ENCODE measurements at places on chromosomes 6 and 20.

GRCh38 chr6:63792736-63793464 lies 157.3 kb downstream of the PHF3 start:
- DNase-seq, result no peak

GRCh38 chr6:36947570-36948351 lies 6.8 kb upstream of the PI16 start:
- DNase-seq, result no peak

DNA sequence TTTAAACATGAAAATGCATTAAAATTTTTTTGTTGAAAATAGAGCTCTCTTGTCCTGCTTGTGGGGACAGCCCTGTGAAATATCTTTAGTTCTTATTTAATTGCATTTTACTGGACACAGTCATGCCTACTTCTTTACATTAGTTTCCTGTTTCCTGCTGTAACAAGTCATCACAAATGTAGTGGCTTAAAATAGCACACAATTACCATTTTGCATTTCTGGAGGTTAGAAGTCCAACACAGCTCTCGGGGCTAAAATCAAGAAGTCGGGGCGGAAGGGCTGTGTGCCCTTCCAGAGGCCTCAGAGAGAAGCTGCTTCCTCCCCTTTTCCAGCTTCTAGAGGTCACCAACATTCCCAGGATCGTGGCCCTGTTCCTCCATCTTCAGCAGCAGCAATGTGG lies 29.4 kb downstream of the PNLDC1 start:
- DNase-seq, result no peak

DNA sequence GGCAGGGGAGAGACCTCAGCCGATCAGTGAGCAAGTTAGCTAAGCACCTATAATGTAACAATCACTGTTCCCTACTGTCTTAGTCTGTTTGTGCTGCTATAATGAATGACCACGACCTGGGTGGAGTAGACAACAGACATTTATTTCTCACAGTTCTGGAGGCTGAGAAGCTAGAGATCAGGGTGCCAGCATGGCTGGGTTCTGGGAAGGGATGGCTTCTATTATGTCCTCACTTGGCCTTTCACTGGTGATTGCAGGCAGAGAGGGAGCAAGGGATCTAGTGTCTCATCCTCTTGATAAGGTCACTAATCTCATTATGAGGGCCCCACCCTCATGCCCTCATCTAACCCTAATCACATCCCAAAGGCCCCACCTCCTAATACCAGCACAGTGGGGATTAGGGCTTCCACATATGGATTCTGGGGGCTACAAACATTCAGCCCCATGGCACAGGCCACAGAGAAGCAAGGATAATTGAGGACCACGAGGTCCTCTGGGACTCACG lies 162.5 kb downstream of the CD83 start:
- no peak for DNase-seq

DNA sequence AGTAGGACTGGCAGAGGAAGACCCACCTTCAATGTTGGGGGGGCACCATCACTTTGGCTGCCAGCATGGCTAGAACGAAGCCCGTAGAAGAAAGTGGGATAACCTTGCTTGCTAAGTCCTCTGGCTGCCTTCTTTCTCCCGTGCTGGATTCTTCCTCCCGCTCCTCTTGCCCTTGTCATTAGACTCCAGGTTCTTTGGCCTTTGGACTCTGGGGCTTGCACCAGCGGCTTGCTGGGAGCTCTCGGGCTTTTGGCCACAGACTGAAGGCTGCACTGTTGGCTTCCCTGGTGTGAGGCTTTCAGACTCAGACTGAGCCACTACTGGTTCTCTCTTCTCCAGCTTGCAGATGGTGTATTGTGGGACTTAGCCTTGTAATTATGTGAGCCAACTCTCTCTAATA lies 28.2 kb downstream of the GSTA2 start:
- no peak for DNase-seq

GRCh38 chr6:40331545-40331944 lies 255.6 kb downstream of the LRFN2 start:
- DNase-seq, result no peak

DNA sequence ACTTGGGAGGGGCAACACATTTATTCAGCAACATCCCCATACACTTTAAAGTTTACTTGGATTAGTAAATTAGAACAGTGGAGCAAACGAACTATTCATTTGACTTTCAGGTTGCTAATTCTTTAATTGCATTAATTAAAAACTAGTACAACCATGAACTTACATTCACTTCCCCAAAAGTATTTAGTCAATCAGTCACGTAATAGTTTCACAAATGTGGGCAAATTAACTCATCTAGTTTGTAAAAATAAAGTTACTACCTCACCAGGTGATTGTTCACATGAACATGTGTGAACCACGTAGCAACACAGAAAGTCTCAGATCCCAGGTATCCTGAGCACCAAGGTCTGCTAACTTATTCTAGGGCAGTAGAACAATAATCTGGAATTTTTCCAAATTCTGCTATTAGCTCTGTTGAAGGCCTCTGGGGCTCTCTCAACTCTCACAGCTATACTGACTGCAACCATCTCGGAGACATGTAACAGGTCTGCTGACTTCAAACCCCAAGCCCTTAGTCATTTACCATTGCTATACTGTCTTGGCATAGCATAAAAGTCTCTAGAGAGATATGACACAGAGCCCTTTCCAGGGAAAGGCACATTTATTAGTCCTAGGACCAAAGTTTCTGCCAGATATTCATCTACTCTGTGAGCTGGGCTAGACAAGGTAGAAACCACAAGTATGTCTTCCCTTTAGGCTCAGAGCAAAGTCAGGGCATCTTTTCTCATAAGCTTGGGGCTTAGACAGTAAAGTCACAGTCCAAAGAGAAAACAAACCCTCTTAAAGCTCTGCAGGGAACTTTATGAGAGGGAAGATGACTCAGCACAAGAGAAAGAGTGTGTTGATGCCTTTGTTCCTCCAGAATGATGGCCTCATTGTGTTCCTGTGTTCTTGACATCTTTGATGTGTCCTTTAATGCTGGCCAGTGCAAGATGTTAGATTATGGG lies 50.9 kb upstream of the CCDC28A start:
- DNase-seq, result peak; percentile 83

GRCh38 chr20:54570561-54570960 lies 95.2 kb downstream of the DOK5 start:
- no peak for DNase-seq

DNA sequence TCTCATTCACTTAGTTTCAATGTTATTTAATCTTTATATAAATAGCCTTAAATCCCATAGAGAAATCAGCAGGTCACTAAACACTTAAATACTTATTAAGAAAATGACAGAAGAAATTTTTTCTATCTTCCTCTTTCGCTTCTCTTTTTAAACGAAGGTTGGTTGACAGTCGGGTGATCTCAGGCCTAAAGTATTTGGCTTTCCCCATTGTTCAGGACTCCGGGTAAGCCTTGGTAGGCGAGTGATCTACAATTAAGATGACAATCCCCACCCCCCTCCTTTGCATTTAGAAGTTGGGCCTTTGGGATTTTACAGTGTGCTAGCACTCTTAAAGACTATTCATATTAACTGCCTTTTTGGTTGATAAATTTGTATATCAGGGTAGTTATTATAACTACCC lies 19.7 kb upstream of the UTRN start:
- DNase-seq, result no peak

GRCh38 chr20:10171864-10172751 lies 46.5 kb upstream of the SNAP25 start:
- DNase-seq, result peak; percentile 60

- DNase-seq, result no peak
Measured at GRCh38 chr6:63804381-63804956, 168.9 kb downstream of the PHF3 start.

GRCh38 chr6:35052694-35053565 lies 88.2 kb downstream of the TCP11 start:
- DNase-seq, result no peak

GRCh38 chr6:43793875-43794242 lies 23.8 kb downstream of the VEGFA start:
- DNase-seq, result no peak

DNA sequence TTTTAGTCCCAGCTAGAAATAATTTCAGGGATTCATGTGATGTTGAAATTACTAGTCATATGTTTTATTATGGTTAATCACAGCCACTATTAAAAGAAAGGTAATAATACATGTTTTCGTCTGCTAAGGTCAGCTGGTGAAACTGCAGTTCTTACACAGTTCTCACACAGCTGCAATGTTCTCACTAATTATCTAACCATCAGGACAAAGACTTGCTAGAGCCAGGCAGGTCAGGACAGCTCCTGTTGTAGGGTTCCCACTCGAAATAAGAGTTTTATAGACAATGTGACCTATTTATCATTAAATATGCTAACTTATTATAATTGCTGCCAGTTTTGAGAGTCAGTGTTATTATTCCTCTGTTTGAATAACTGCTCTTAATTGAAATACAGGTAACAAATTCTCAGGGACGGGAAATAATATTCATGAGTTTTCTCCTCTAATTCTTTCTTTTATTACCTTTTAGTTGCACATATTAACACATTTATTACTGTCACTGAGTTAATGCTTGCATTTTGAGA lies 97.9 kb downstream of the GJA1 start:
- DNase-seq, result no peak

Data from SW480 (cell line).